ENCODE measurements at places on chromosomes 11 and 22.

DNA sequence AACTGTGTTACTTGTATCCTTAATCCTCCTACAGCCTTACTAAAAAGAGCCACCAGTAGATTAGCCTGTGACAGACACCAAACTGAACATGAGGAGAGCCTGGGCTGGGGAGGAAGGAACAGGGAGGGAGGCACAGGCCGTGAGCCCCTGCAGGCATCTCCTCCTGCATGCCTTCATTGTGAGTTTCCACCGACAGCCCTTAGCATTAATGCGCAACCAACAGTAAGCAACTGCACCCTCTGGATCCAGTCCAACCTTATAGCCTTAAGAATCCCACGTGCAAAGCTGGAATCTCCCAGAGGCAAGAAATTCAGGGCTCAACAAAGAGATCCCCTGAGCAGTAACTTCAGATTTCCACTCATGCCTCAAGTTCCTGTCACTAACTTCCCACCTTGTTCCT, 84.6 kb downstream of the ETS1 start:
- DNase-seq = no peak

DNA sequence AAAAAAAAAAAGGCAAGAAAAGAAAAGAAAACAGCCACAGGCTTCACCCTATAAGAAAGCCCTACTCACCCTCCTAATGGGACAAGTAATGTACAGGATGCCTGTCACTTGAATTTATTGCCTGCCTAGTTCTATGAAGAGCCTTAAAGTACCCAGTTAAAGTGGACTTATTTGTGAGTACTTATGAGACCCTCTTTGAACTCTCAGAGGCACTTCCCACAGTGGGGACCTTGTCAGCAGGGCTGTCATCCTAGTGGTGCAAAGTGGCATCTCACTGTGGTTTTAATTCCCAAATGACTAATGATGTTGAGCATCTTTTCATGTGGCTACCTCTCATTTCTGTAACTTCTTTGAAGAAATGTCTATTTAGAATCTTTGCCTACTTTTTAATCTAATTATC, 41.8 kb upstream of the BARX2 start:
- no peak for DNase-seq

DNA sequence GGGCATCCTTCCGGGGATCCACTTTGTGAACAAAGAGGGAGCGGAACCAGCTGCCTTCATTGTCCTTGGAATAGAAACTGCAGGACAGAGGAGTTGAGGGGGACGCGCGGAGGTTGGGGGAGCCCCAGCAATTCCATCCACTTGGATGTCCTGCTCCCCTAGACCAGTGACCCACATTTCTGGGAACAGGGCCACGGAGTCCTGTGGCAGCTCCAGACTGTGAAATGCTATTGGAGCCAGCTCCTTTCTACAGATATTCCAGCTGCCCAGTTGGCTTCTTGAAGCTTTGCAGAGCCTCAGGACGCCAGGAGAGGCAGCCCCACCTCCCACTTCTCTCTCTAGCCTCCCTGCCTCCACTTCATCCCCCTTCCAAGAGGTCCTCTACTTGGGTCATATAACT, 10.5 kb downstream of the NIPSNAP1 start:
- DNase-seq = no peak

DNA sequence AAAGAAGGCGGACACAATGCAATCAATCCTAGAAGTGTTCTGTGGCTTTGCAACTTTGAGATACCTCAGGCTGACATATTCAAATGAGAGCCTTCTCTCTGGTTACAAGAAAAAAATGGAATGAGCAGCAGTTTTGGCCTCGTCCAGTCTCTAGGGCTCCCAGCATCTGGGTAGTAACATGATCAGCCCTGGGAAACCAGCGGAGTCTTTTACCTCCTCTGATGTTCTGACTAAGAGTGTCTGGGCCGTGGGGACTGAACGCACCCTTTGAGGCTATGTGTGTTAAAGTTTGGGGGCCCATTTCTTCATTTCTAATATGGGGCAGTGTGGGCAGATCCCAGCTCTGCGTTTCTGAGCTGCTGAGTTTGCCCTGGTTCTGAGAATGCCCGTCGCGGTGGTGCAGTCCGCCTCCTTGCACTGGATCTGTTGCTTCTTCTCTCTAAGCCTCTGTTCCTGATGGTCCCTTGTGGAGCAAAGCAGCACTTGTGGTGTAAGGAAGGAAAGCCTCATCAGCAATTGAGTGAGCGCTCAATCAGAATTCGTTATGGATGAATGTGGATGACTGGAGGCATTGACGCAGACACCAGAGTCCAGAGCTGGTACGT, 8.1 kb downstream of the PARVB start:
- DNase-seq = no peak

DNA sequence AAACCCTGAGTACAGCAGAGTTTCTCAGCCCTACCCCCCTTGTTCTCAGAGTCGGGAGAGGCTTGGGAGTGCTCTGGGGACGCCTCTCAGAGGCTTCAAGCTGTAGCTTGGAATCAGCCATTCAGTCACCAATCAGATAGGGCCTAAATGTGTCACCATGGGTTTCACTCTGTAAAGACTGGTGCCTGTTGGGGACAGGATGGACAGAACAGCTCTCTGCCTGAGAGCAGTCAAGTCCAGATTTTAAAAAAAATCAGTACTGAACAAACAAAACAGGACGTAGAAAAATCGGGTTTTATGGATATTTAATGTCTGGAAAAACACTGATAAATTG, 1.3 kb downstream of the FADD start:
- no peak for DNase-seq

DNA sequence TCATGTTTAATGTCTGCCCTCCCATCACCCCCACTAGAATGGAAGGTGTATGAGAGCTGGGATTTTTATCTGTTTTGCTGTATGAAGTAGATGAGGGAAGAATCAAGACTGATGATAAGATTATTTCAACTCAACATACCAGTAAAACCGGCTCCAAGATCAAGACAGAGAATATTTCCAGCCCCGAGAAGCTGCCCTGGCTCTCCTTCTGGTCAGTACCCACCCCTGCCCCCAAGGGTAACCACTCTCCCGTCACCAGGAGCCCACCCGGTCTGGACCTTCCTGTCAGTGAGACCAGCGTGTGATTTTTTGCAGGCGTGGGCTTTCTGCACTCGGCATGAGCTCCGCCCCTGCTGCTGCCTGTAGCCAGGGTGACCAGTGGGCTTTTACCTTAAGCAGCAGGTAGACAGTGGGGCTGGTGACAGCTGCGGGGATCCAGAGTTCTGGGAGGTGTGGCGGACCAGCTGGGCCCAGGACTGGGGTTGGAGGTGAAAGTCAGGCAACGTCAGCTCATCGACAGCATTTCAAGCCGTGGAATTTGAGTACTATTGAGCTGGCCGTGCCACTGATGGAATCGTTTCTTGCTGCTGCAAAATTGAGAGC, 25.6 kb downstream of the RPL3 start:
- DNase-seq = no peak

GRCh38 chr11:48077251-48077650, 96.9 kb downstream of the PTPRJ start:
- DNase-seq = no peak

DNA sequence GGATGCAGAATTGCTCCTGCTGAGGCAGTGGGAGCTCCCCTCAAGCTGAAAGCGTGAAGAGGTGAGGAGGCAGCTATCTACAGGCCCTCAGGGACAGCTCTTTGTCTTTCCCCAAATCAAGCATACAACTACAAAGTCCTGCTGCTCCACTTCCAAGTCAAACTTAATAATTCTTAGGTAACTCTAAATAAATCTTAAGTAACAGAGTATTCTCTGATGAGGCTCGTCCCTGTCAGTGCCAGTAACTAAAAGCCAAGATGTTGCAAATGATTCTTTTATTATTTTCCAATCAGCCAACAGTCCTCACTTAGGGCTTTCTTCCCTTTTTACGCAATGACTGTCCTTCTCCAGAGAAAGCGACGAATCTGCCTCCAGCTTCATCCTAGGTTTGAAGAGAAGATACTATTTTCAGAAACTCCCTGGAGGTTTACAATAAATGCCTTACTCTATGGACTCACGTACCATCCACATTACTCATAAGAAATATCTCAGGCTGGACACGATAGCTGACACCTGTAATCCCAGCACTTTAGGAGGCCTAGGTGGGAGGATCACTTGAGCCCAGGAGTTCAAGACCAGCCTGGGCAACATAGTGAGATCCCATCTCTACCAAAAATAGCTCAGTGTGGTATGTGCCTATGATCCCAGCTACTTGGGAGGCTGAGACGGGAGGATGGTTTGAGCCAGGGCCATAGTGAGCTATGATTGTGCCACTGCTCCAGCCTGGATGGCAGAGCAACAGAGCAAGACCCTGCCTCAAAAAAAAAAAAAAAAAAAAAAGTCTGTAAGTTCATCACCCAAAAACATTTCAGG, 3.1 kb upstream of the C22orf39 start:
- DNase-seq = no peak

DNA sequence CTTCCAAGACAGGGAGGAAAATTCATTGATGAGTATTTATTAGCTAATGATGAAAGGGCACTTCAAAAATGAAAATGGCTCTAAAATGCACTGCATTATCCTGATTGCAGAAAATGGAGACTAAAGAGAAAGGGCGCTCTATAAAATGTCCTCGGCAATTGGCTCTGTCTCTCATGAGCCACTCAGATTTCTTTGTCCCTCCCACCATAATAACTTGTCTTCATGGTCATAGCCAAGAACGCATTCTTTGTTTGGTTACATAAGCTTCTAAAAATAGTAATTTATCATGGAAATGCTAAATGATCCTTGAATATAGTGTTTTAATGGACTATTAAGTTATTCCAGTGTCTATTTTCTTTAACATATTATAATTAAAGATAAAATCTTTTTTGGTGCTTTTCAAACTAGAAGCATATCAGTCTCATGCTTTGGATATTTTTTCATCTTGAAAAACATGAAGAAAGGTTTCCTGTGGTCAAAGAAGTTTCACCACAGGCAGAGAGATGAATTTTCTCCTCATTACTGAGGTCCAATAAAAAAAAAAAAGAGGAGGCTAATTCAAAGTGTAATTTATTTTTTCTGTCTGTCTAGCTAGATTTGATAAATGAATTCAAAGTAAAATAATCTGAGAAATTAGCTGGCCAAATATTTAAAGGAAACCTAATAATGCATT, 238.1 kb upstream of the BLID start:
- DNase-seq = no peak

- no peak for DNase-seq
These were observed 15.5 kb downstream of the MUC15 start for GRCh38 chr11:26556582-26556981.

DNA sequence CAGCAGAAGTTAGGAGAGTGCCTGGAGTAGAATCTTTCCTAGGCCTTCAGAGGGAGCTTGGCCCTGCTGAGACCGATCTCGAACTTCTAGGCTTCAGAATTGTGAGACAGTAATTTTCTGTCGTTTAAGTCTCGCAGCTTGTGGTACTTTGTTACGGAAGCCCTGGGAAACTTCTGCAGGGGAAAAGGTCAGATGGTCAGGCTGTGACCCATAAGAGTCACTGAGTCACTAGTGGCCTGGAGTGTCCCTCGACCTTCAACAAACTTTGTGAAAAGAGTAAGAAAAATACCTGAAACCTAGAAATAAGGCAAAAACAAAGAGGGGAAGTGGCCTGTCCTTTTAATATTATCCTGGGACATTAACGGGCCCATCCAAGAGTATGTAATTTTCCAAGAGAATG, 34.6 kb downstream of the CSNK2A3 start:
- no peak for DNase-seq

GRCh38 chr22:43948836-43949406, 6.3 kb upstream of the SAMM50 start:
- DNase-seq = no peak

DNA sequence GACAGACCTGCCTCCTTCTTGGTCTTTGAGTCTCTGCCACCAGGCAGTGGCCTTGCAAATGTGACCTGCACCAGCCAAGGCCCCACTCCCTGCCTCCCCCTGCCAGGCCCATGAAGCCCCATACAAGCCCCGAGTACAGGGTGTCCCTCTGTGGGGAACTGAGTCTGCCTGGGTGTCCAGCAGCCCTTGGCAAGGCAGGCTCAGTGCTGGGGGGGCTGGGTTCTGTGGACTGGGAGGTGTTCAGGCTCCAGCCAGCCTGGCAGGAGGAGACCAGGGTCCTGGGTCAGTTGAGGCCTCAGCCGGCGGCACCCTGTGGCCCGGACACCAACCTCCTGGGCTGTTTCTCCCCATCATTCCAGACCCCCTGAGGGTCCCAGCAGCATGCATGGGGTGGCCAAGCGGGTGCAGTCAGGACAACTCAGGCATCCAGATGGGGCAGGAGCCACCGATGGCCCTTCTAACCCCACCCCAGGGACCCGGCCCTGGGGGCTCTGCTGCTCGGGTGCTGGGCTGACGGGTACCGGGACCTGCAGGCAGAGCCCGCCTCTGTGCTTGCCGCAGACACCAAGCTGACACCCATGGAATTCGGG, 5.7 kb downstream of the MUC5AC start:
- no peak for DNase-seq
